ENCODE measurements at places on chromosomes 11 and 22.

GRCh38 chr11:113023228-113023627 lies 62.0 kb downstream of the NCAM1 start:
- DNase-seq: no peak

DNA sequence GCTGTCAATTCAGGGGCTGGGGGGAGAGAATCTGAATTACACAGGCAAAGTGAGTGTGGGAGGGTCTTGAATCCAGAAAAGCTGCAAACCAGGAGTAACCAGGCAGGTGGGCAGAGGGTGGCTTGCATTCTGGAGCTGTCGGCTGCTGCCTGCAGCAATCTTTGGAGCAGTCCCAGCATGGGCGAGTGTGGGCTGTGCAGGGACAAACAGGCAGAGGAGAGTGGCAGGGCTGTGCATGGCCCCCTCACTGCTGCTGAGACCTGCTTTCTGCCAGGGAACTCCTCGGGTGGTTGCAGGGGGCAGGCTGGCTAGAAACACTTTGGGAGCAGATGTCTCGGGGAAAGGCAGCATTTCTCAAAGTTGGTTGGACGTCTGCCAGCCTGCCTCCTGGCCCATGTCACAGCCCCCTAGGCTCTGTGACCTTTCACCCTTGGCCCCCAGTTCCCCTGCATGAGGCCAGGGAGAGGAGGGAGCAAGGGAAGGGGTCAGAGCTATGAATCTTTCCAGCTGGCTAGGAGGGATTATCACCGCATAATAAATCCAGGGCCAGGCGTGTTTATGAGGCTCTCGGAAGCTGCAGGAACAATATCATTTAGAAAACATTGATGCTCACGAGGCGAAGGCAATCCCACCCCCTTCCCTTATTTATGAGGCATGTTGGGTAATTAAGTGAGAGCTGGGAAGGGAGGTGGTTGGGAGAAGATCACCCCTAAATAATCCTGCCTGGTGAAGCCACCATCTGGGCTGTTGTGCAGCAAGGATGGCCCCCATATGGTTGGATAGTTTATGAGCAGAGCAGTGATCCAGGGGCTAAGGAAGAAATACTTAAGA lies 212.3 kb upstream of the NCAM1 start:
- DNase-seq: no peak

DNA sequence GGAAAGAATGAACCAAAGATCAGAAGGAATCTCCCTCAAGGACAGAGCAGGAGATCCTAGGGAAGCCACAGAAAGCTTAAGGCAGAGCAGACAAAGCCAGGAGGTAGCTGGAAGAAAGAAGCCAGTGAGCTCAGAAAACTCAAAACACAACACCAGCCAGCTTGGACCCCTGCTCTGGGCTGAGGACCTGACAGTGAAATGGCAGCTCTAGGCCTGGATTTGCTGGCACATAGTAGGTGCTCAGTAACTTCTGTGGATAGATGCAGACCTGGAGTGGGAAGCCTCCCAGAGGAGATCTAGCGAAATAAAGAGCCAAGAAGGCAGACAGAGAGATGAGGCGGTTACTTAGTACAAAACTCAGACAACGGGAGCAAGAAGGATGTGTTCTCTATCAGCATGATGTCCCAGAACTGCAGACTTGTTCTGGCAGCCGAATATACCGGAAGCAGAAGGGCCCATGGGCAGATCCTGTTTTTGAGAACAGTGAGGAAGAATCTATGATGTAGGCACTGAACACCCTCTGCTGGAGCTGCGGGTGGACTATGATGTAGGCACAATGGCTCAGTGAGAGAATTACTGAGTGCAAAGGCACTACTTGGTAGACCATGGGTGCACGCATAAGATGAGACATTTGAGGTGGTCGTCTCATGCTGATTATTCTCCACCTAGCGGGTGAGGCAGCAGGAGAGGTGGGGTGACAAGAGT lies 4.8 kb downstream of the ROBO4 start:
- DNase-seq: no peak

DNA sequence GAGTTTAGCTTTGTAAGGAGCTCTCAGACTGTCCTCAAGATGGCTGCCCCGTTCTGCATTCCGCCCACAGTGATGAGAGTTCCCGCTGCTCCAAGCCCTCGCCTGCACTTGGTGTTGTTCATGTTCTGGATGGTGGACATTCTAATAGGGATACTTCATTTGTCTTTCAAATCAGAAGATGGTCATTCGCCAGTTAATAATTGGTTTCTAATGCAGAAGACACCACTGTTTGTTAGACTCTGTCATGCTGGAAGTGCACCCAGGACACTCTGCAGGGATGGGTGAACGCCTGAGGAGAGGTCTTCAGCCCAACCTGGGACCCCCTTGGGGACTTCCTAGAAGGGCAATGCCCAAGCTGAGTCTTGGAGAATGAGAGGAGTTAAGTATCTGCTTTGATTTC lies 836.4 kb downstream of the TBC1D22A start:
- DNase-seq: no peak

DNA sequence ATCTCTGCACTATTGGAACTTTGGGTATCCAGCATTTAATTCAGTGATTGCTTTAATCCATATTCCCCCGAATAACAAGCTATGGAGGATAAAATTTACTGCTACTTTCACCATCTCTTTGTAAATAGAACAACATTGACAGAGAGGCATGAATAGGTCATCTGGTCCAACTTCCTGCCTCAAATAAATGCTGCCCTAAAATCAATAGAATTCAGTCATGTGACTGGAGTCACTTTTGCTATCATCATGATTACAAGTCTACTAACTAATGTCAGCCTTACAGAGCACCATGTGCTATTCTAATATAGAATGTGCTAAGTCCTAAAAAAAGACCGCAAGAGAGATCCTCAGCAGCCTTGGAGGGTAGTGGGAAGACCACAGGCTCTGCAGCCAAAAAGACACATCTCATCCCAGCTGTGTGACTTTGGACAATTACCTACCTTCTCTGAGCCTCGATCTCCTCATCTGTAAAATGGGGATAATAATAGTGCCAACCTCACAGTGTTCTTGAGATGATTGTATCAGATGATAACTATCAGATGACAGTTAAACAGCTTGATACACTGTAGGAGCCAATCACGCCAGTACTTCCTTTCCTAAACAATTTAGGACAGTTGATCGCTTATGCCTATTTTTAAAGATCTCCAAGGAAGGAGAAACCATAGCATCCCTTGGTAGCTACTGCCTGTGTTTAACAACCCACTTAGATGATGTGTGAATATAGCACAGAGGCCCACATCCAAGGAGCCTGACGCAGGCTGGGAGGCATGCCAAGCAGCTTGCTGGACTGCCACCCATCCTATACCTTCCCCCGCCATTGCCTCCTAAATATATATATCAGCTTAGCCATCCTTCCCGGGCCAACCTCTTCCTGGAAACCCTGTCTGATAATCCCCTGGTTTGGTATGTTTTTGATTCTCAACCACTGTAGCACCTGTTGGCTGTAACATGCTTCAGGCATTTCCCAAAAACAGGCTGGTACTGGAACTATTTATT lies 77.3 kb upstream of the PHF21A start:
- no peak for DNase-seq

GRCh38 chr22:50014053-50014501 lies 1.5 kb upstream of the IL17REL start:
- DNase-seq: no peak

DNA sequence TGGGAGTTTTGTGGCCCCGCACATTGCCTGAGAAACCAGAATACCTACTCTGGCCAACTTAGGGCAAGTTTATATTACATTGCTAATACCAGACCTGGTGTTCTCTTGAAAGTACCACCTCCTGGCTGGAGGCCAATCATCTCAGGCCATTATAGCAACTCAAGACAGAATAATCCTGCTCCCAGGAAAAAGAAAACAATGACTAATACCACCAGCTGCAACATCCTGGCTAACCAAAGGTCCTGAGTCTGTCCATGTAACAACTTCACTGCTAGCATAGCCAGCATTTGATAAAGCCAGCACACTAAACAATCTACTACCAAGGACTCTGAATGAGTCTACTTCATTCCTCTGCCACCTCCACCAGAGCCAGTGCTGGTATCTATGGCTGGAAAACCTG lies 1298.7 kb upstream of the CNTN5 start:
- DNase-seq: no peak

DNA sequence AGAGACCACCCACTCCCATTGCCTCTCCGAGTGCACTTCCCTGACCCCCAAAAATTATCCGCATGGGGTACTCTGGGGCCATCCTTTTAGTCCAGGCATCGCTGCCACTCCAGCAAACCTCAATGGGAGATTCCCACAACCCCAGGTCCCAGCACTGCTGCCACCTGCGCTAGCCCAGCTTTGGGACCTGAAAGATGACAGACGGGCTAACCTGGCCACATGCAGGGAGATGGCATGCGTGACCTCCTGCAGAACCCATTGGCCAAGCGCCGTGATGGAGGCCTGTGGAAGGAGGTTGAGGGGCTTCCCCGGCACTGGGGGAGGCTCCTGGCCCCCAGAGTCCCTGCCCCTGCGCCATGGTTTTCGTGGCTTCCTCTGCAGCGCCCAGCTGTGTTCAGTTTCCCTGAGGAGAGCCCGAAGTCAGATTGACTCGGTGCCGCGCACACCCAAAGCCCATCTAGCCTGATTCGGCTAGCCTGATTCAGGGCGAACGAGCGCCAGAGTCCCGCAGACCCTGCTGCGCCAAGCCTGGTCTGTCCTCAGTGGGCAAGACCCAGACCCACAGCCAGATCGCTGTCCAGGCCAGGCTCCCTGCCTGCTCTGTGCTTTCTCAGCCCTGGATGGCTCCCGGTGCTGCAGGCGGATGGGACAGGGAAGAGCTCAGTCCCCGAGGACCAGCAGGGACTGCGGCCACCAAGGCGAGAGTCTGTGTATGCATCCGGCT lies 751 bp upstream of the WNT7B start:
- DNase-seq: no peak

GRCh38 chr11:70097783-70098563 lies 19.9 kb downstream of the ANO1 start:
- DNase-seq: no peak

DNA sequence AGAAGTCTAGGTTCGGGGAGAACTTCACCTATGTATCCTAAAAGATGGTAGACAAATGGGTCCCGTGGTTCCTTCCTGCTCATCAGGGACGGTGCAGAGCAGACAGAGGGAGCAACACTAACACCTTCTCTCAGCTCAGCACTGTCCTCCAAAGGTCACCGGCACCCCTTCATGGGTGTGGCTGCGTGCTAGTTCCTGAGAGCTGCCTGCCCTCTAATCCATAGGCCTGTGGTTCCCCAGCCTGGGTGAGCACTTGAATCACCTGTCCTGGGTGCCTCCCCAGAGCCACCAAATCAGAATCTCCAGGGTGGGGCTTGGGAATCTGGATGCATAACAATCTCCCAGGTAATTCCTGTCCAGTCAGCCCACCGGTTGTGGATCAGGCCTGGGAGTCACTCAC lies 113.9 kb upstream of the TMEM45B start:
- no peak for DNase-seq

- DNase-seq: no peak
Measured at GRCh38 chr22:26127556-26127955, 41.7 kb upstream of the SEZ6L start.

GRCh38 chr22:47357086-47357485 lies 594.6 kb downstream of the TBC1D22A start:
- DNase-seq: no peak

- DNase-seq: no peak
Measured at GRCh38 chr11:122108192-122108799, 7.7 kb downstream of the BLID start.

DNA sequence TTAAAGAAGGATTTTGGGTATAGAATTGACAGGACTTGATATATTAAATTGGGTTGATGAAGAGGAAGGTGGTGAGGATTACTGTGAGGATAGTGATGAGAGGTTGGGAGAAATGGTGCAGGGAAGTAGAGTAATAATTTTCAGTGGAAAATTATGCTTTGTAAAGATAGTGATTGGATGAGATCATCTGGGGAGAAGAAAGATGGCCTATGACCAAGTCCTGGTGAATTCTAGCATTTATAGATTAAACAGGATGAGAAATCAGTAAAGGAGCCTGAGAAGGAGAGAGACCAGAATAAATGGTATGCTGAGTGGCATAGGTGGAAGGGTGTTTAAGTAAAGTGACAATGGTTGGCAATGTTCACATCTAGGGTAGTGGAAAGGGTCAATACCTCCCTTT lies 15.0 kb downstream of the IPO7 start:
- no peak for DNase-seq

- no peak for DNase-seq
Measured at GRCh38 chr11:116637766-116638165, 135.0 kb downstream of the BUD13 start.

DNA sequence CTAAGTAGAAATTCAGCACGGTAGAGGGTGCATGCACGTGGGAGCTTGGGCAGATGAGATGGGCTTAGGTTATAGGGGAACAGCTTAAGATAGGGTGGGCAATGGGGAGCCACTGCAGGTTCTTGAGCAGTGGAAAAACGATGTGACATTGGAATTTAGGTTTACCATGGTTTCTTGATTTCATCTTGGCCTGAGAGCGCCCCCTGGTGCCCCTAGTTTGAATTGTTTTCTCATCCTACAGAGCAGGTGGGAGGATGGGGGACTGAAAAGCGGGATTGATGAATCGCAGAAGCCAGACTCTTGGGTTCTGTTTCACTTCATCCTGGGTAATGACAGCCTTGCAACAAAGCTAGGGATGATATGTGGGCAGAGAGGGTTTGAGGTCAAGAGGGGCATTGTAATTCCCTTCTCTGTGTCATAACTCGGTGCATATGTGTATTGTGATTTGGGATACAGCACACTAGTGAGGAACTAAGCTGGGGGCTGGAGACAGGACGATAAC lies 6.7 kb upstream of the MCAM start:
- peak; percentile 69 for DNase-seq

DNA sequence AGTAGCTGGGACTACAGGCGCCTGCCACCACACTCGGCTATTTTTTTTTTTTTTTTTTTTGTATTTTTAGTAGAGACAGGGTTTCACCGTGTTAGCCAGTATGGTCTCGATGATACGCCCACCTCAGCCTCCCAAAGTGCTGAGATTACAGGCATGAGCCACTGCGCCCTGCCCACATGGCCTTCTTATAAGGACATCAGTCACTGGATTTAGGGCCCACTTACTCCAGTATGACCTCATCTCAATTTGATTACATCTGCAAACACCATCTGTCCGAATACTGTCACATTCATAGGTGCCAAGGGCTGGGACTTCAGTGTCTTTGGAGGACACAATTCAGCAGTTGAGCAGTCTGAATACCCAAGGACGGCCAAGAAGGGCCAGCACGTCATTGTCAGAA lies 8.2 kb upstream of the PRR5 start:
- no peak for DNase-seq

- DNase-seq: peak; percentile 31
Measured at GRCh38 chr11:45332276-45332934, 46.3 kb upstream of the SYT13 start.

DNA sequence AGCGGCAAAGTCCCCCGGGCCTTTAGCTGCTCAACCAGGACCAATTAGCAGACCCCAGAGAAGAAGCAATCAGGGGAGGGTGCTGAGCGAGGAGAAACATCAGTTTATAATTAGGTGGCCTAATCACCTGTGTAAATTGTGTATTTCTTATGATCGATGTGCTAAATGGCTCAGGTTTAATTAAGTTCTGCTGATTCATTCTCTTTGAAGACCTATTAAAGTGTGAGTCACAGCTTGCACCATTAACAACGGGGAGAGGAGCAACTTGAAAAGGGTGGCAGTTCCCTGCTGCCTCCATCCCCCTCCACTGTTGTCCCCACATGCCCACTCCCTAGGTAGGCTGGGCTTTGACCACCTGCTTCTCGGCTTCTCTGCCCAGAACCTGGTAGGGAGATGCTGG lies 10.7 kb downstream of the ISX start:
- DNase-seq: no peak
